ENCODE measurements at places on chromosomes 7 and 10.

DNA sequence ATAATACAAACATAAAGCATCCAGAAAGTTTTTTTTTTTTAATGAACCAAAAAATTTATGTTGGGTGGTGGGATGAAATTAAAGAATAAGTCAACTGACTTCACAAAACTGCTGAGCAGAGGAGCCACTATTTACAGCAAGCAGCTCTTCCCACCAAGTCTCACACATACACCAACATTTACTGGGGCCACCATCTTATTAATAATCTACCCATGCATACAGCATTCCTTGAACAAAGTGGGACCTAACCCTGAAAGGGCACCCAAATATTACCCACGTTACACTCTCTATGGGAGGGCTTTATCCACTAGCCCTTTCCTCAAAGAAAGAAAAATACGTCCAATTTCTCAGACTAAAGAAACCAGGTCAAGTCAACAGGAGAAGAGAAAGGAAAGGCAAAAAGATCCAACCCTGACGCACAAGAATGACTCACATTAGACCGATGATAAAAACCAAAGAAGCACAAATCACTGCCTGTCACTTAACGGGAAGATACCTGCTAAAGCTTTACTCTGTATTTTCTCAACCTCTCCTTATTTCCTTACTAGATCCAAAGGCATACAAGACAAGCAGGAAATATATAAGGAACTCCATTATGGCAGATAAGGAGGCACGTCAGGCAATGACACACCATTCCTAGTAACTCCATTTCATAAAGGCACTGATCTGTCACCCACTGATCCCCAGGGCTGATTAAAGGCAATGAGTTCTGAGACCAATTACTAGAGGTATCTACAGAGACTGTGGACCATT is 141.8 kb upstream of the ASAH2 start:
- no peak for DNase-seq

DNA sequence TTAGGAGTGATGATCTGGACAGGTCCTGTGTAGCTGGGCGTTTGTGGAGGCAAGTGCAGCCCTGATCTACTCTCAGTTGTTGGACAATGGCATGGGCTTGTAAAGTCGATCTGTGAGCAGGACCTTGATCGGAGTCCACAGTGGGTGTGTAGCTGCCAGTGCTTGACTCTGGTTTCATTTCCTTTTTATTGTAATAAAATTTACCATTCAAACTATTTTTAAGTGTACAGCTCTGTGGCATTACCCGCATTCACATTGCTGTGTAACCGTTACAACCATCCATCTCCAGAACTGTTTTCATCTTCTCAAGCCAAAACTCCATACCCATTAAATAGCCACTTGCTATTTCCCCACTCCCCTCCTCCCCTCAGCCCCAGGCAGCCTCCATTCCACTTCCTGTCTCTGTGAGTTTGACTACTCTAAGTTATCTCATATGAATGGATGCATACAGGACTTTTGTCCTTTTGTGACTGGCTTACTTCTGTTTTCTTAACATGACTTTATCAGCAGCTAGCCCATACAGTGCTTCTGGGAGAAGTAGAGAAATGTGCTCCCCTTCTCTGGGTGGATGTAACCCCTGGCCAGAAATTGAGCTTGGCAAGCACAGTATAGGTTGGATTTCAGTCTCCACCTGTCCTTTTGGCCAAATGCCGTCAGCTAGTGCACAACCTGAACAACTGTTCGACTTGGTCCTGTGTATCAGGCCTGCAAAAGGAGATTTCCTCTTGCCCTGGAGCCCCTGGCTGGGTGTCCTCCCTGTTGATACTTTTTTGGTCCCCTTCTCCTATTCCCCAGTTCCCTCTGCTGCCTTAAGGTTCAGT is 180.0 kb downstream of the LRMDA start:
- DNase-seq = no peak

DNA sequence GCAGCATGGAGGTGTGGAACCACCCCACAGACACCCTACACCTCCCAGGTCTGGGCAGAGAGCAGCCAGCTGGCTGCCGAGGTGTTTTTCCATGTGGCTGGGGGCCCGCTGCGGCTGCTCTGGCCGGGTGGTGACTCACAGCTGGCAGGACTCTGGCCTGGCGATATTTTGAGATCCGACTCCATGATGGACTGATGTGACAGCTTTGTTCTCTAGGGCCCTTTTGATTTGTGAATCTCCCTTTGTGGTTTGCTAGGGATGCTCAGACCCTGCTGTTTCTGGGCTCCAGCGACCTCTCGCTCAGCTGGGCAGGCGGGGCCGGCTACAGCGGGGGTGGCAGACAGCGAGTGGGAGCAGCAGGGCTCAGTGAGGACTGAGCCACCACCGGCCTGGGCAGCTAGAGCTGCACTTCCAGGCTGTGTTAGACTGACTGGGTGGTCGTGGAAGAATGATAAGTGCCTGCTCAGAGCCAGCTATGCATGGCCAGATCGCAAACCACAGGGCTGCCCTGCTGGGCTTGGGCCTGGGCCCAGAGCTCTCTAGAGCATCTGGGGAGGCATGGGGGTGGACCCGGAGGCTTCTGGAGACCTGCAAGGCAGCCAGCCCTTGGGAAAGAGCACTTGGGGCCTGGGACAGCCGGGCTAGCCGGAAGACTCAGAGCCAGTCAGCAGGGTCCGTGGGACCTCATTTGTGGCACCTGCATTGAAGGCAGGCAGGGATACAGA is 46.2 kb upstream of the GDF10 start:
- DNase-seq = peak; percentile 11

DNA sequence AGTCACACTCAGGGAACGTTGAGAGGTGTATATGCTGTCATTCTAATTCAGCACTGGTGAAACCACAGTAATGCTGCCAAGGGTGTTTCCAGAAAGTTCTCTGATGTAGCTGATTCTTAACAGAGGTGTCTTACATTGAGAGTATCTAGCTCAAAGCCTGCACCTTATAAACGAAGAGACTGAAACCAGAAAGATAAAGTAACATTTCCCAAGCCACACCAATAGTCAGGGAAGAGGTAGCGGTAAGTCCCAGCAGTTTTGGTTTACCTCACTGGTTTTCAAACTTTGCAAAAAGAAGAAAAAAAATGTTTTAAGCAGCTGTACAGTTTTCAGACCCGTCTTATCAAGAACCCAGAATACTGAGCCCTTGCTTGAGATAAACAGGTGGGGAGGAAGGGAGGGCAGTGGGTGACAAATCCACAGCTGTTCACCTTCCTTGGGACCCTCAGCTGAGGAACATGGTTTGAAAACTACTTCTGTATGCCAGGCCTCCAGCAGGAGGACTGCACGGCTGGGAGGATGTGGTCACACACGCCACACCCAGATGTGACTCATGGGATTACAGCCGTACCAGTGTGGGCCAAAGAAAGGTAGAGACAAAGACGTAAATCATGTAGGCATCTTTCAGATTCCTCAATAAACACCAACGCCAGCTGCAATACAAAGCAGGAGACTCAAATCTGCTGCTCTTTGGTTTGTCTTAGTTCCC is 63.9 kb upstream of the GSDME start:
- no peak for DNase-seq

- no peak for DNase-seq
Observed at GRCh38 chr7:84971360-84971759, 215.5 kb downstream of the SEMA3D start.

GRCh38 chr7:925601-926000 is 28.9 kb downstream of the ADAP1 start:
- no peak for DNase-seq

GRCh38 chr10:86392723-86393094 is 26.1 kb upstream of the GRID1 start:
- no peak for DNase-seq

DNA sequence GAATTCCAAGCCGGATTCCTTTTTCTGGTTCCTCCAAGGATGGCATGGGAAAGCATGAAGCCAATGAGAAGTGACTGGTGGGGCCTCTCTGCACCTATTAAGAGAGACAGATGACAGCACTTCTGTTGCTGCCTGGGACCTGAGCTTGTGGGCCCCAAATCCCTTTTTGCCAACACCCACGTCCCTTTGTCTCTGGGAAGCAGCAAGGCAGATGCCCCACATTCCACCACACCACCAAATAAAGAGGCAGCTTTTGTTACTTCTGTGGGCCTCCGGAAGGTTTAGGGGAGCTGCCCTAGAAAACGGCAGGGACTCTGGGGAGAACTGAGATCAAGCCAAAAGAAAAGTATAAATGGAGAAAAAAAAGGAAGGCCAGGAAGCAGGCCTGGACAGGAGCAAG is 3.4 kb downstream of the CCDC136 start:
- DNase-seq = no peak

- no peak for DNase-seq
Observed at GRCh38 chr10:89478085-89478738, 57.2 kb downstream of the SLC16A12 start.

DNA sequence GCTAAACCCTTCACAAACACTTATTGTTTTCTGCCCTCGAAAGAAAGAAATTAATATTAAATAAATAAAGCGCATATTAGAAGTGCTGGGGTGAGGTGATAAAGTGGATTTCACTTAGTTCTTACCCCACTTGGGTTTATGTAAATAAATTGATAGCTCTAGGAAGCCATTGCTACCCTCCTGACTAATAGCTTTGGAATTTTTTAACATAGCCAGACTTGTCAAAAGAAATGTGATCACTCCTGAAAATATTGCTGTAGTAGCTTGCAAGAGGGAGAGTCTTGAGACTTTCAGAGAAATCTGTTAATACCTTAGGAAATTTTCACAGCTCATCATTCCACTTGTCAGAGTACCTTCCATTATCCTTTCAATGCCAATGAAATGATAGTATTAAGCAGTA is 7.6 kb downstream of the ARL5B start:
- DNase-seq = no peak

GRCh38 chr10:89371079-89371478 is 6.8 kb upstream of the IFIT1B start:
- no peak for DNase-seq

- DNase-seq = peak; percentile 13
Observed at GRCh38 chr7:48741545-48741944, 182.8 kb upstream of the CDC14C start.

GRCh38 chr10:63883861-63884260 is 362.7 kb downstream of the REEP3 start:
- no peak for DNase-seq

GRCh38 chr10:96693431-96693830 is 26.9 kb downstream of the PIK3AP1 start:
- no peak for DNase-seq

- DNase-seq = no peak
Observed at GRCh38 chr10:7301006-7301778, 109.6 kb downstream of the SFMBT2 start.

- DNase-seq = no peak
Observed at GRCh38 chr10:8985651-8986050, 931.2 kb downstream of the GATA3 start.

- no peak for DNase-seq
Observed at GRCh38 chr10:123517426-123517825, 148.7 kb upstream of the GPR26 start.

- DNase-seq = no peak
Observed at GRCh38 chr10:77586719-77587415, 50.7 kb downstream of the KCNMA1 start.

GRCh38 chr10:77859200-77859864 is 67.2 kb downstream of the DLG5 start:
- DNase-seq = no peak

GRCh38 chr10:1559761-1560160 is 177.6 kb downstream of the ADARB2 start:
- DNase-seq = no peak

GRCh38 chr10:81575036-81575435 is 300.0 kb upstream of the NRG3 start:
- DNase-seq = no peak

DNA sequence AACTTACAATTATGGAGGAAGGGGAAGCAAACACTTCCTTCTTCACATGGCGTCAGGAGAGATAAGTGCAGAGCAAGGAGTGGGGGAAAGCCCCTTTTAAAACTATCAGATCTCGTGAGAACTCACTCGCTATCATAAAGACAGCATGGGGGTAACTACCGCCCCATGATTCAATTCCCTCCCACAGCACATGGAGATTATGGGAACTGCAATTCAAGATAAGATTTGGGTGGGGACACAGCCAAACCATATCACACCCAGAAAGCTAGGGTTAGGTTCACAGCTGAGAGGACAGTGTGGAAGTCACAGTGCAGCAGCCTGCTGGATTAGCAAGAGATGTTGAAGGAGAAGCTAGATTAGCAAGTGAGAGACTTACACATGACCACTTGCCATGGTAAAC is 81.6 kb downstream of the CRTAC1 start:
- DNase-seq = no peak

DNA sequence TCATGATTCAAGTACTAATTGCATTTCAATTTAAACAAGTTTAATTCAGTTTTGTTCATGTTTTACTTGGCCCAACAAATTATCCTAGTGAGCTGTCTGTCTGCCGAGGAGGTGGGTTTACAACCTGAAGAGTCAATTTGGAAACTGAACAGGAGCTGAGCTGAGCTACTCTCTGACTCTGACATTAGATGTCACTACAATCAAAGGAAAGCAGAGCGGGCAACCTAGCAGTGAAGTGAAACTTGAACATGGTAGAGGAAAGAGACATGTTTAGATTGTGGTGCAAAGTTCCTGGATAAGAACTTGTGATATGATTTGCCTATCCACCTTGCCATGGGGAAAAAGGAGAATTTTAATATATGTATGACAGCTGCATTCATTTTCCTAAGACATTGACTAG is 9.6 kb upstream of the AGR3 start:
- no peak for DNase-seq

DNA sequence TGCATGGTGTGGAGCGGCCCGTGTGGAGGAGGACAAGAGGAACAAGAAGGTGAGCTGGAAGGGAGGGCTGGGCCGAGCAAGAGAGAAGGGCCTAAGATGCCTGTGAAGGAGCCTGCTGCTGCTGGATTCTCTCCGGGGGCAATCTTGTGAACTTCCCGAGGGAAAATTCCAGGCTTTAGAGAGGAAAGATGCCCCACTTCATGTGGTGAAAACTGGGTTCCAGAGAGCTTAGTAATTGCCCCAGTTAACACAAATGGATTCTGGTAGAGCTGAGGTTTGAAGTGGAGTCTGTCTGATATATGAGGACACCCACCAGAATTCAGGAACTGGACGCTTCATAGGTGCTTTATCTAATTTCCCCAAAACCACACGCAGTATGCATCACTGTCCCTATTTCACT is 114.1 kb upstream of the ZMIZ1 start:
- no peak for DNase-seq

GRCh38 chr7:100356416-100357068 is 1.4 kb upstream of the PILRB start:
- no peak for DNase-seq

GRCh38 chr7:80226629-80227028 is 92.0 kb downstream of the GNAI1 start:
- no peak for DNase-seq

DNA sequence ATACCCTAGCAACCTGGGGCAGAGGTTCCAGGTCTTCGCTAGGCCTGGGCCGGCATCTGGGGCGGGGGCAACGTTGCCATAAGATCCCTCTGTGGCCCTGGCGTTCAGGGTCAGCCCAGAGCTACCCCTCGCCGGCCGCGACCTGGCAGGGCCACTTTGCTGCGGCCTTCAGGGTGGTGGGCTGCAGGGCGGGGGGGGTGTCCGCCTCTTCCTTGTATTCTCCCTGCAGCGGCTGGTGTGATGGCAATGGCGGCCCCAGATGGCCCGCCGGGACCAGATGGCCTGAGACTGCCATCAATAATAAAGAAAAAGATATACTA is 539.2 kb upstream of the POT1 start:
- no peak for DNase-seq

- no peak for DNase-seq
Observed at GRCh38 chr7:76428868-76429805, 4.4 kb downstream of the ZP3 start.

- DNase-seq = peak; percentile 65
Observed at GRCh38 chr7:111089822-111090426, 1.0 kb upstream of the LRRN3 start.

All from cerebellum (tissue), 4 donors.